Skin of body (tissue), 3 donors: ENCODE measurements at places on chromosomes 6 and 20. TPM values are rescaled to one million over a fixed set of nuclear protein-coding genes. Genes with fewer than 3 reads are reported as not detected.
A peak's percentile ranks its signal among the peaks of the same experiment; 100 is the strongest.

GRCh38 chr20:1287306-1287705 lies 21.2 kb downstream of the SNPH start:
- DNase-seq: no peak

DNA sequence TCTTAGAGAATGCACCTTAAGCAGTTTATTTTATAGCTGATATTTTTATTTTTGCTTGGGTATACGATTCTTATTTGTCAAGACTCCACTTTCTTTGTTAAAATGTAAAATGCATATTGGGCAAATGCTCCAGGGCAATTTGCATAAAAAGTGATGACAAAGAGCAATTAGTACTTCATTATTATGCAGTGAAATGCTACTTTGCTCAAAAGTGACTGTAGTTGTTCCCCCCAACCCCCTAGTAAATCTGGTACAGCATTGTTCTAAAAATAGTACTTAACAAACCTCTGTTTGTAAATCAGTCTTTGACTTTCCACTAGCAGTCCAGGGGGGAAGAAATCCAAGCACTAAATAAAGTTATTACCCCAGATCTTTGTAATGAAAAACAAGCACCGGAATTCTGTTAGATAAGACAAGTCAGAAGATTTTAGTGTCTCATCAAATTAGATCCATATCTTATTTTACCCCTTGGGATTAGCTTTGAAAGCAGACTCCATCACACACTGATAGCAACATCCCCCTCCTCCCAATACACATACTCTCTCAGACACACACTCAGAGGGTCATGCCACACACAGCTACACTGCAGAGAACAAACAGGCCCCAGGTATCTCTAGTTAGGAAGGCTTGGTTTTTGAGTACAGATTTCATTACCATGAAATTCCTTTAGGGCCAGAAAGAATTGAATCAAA lies 32.9 kb upstream of the BACH2 start:
- DNase-seq: no peak

DNA sequence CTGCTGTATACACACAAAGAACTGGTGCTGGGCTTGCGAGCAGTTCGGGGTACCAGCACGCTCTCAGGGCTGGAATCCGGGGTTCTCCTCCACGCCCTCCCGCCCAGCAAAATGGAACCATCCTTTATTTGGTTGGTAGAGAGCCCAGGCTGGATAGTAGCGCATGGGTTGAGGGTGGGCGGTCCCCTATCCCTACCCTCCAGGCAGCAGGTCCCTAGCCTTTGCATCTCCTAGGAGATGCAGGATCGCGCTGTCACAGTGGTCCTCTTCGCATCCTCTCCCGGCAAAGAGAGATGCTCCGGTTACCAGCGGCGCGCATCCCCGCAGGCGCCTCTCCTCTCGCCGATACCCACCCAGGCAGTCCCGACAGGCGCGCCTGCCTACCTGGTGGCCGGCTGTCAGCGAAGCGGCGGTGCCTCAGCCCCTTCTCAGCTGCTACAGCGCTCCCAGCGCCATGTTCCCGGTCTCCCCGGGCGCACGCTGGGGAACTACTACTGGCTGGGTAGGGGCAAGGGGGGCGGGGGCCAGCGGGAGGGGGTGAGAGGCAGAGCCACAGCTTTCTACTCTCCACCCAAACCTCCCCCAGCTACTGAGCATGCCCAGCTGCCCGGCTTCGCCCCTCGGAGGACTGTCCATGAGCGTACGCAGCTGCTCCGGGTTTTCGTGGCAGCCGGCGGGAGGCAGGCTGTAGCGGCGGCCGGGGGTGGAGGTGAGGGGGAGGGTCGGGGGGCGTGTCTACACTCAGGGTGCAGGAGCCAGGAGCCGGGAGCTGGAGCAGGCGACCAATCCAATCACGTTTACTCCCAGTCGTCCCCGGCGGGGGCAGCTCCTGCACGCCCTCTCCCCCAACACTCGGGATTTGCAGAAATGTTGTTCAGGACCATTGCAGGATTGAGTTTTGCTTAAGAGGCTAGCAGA lies at the start of gene PAK5:
Gene PAK5, minus strand, starts transcription at position 699 of the 918 bp plus-strand sequence. CDS start 194,748 bp downstream, outside the sequence.
- DNase-seq: peak; percentile 2

GRCh38 chr6:159121486-159121885 lies 47.7 kb upstream of the FNDC1 start:
- DNase-seq: no peak

- peak; percentile 64 for DNase-seq
Measured at GRCh38 chr6:168132531-168133167, 53.6 kb upstream of the FRMD1 start.

DNA sequence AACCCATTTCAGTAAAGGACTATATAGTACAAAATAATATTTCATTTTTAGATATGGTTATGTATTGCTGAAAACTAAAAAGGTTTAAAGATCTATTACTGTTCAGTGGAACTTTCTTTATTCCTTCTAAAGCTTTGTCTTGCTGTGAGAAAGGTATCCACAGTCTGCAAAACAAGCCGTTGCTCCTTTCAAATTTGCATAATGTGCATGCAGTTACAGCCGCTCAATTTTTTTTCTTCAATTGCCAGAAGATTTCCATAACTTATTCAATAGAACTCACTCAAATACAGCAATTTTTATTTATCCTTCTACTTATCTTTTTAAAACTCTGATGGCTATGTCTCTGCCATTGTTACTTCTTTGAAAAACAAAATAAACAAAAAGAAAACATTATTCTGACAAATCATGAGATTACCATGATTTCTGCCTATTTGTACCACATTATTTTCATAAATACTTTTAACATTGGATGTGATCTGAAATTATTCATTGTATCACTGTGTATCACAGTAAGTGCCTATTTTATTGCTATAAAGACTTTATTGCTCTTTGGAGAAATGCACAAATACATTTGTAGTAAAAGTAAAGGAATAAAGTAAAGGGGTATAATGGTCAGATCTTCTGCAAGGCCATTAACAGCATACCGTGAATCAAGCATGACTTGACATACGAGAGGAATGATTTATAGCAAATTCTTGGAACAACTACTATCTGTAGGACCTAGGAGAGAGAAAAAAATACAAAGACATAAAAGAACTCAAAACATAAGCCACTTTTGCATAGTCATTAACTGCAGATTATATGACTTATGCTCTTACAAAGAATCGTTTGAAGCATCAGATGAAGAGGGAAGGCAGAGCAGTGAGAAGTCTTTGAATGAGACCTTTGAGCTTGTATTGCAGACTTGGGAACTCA lies 29.6 kb upstream of the HBS1L start:
- no peak for DNase-seq

- DNase-seq: peak; percentile 86
Measured at GRCh38 chr20:13995086-13995665, at the start of gene MACROD2. Gene MACROD2 (plus strand): TSS chr20:13995516.

DNA sequence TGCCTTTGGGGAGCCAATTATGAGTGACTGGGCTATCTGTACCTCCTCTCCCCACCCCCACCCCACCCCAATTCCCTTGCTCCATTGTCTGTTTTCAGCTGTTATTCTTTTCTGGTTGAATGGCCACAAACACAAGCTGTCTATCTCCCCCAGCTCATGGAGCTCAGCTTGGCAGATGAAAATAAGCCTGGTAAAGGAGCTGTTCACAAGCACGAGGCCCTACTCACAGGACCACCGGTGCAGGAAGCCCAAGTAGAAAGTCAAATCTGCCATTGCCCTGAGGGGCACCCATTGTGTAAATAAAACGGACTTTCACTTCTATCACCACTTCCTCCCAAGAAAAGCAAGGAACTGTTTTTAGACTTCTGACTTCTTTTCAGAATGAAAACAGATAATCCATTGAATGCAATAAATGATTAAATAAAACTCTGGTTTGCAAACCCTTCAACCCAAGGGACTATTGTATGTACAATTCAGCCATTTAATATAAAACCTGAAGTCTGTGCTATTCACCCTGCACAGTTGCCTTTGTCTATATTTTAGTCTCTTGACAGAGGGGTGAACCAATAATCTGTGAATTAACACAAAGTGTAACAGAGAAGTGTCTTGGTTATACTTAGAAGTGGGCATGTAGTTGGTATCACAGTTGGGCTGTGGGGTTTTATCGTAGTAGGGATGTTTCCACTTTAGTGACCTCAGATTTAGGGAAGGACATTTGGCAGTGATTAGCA lies 27.7 kb downstream of the RIPOR2 start:
- no peak for DNase-seq

DNA sequence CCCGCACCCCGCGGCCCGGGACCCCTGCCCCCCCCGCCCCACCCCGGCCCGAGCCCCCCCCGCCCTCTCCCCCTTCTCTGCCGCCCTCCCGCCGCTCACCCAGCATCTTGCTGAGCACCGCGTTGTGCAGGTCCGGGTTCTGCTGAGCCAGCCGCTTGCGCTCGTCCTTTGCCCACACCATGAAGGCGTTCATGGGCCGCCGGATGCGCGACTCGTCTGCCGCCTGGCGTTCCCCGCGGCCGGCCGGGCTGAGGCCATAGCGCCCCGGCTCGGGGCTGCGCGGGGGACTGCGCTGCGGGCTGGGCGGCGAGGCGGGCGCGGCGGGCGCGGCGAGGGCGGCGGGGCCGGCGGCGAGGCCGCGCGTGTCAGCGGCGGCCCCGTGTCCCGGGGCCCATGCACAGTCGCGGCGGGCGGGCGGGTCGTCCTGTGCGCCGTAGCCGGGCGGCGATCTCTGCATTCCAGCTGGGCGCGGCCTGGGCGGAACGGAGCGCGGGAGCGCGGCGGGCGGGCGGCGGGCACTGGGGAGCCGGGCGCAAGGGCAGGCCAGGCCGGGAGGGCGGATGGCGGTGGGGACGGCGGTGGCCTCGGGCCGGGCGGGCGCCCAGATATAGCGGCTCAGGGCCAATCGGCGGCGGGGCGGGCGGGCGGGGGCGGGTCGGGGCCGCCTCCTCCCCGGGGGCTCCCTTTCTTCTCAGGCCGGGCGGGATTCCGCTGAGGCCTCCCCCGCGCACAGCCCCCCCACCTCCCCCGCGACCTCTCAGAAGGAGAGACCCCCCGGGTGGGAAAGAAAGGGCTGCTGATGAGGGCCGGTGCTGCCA lies at the start of gene SOX18:
Gene SOX18, minus strand, starts transcription at position 580 of the 818 bp plus-strand sequence. Its CDS starts 123 bp downstream, at position 457.
- DNase-seq: no peak

DNA sequence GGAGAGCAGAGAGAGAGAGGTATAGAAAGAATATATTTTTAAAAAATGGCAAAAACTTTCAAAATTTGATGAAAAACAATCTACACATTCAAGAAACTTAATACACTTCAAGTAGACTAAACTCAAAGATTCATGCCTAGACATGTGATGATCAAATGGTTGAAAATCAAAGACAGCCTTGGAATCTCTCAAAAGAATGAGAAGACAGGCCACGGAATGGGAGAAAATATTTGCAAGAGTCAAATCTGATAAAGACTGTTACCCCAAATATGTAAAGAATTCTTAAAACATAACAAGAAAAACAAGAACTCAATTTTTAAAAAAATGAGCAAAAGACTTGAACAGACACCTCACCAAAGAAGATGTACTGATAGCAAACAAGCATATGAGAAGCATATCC lies 49.7 kb downstream of the THEMIS start:
- no peak for DNase-seq

- peak; percentile 76 for DNase-seq
Measured at GRCh38 chr6:84860920-84861319, 96.5 kb upstream of the TBX18 start.

DNA sequence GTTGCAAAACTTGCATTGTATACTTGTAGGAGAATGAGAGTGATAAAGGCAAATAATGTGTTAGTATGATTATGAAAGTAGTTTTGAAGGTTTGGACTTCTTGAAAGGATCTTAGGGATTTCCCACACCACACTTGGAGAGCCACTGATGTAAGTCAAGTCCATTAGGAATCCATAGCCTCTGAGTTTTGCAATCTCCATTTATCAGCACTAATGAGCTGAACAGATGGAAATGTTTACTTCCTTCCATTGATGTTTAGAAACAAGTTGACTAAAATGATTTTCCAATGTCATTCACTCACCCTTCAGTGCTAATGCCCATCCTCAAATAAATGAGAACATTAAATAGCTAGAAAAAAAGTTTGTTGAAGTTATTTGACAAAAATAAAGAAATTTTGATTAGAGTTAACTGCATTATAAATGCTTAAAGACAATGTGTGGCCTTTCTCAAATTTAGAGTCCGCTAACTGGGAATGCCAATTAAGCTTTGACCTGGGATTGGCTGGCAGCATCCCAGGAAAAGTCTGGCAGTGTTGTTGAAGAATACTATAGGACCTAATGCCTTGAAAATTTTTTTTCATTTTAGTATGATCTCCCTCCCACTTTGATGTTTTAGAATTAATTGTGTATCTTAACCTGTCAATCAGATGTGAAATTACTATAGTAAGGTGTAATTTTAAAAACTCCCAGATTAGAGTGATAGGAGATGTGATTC lies 68.0 kb downstream of the SLC35F1 start:
- DNase-seq: no peak

TP53INP2 gene
- 3.8 TPM for total RNA-seq

NT5E gene
- total RNA-seq: 31.2 TPM

ZNF334 gene
- total RNA-seq: 7.6 TPM

SLC22A3 gene
- 21.4 TPM for total RNA-seq

TPBG gene
- 12.8 TPM for total RNA-seq
